Stimulated activated memory B cell treated with anti-CD40 and anti-IgM and Interleukin-4, amounts not matched to agents 10 μg/mL and 1 μg/mL and 100 μg/mL, for 72 hours (primary cell): ENCODE measurements at places on chromosomes 6 and 20.

- ATAC-seq: peak; percentile 77
Measured at GRCh38 chr6:27809939-27810767, 102.0 kb downstream of the OR2B2 start.

DNA sequence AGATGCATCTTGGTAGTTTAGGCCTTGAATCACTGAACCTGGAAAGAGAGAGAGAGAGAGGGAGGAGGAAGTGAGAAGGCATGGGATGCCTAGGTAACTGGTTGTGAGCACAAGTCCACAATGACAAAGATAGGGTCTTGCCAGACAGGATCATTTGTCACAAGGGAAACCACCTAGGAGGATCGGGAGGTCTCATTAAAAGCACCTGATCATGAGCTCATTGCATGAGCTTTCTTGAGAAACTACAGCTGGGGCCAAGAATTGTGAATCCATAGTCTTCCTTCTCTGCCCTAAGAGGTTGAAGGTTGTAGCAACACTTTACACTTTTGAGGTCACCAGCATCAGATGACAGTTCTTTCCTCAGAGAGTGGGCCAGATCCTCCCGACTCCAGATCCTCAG, 195.7 kb downstream of the CD83 start:
- ATAC-seq: peak; percentile 83

GRCh38 chr6:45915780-45916468, 99.7 kb downstream of the CLIC5 start:
- ATAC-seq: no peak

- peak; percentile 74 for ATAC-seq
Measured at GRCh38 chr6:404685-405423, 13.3 kb downstream of the IRF4 start.

- no peak for ATAC-seq
Measured at GRCh38 chr6:16989382-16989781, 112.5 kb upstream of the STMND1 start.

GRCh38 chr6:38173909-38174308, 354.4 kb downstream of the ZFAND3 start:
- no peak for ATAC-seq

DNA sequence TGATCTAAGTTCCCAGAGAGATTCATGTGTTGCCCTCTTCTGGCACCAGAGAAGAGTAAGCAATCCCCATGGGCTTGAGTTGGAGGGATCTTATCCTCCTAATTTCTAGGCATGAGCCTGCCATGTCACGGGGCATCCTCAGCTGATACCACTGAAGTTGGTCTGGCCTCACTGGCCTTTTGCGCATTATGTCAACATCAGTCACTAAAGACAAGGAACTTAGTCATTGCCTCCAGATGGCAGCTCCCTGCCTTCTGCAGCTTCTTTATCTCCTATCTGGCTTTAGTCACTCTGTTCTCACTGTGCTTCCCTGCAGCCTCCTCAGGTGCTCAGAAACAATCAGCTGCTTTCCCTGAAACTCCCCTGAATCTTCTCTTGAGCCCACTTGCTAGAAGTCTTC, 312.2 kb downstream of the ADGRG6 start:
- ATAC-seq: no peak
